ENCODE measurements at places on chromosomes 2 and 18.
A peak's percentile ranks its signal among the peaks of the same experiment; 100 is the strongest.

DNA sequence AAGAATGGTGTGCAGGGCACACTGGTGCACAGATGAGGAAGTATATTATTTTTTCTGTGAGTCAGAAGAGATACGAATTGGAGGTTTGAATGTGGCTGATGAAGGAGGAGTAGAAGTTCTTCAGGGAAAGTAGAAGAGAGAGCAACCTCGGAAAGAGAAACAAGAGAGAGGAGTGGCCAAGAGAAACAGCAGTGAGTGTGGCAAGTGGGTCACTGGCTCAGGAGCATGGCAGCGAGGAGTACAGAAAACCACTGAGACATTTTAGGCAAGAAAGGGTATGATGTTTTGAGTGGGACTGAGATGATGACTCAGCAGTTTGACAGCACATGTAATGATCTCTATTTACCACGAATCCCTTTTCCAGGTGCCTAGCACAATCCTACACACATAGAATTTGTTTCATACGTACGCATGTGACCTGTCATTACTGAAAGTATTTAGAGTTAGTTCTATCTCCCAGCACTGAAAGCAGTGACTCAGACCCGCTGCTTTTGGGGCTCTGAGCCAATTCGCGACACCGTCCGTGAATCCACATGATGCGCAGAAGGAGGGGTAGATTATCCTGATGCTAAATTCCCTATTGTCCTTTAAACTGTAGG is 915.4 kb downstream of the DCDC2C start:
- no peak for DNase-seq

DNA sequence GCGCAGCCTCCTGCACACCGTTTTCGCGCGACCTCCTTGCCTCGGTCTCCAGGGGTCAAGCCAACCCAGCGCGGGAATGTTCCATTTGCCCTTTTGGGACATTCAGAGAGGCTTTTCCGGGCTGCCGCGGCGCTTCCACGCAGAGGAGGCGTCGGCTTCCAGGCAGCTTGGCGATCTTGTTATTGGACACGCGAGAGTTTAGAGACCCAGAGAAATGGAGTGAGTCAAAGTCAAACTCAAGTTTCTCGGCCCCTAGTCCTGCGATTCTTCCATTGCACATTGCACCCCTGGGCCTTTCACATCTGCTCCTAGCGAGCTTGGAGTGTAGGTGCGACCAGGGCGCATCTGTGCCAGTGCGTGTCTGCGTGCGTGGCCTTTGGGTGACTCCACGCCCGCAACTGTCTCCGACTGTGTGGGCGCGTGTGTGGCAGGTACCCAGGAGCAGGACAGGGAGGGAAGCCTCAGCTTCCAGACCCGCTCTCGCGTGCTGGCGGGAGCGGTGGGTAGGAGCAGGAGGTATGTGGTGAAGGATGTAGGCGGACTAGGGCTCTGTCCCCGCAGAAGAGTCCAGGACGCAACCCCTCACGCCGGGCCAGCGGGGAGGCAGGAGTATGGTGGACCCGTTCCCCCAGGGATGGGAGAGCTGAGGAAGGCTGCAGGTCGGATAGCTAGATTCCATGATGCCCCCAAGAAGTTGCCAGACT is 13.5 kb downstream of the SIX3 start:
- DNase-seq = no peak

GRCh38 chr2:58812771-58813344 is 571.7 kb upstream of the FANCL start:
- no peak for DNase-seq

- no peak for DNase-seq
Observed at GRCh38 chr18:25979369-25980040, 110.9 kb downstream of the SS18 start.

DNA sequence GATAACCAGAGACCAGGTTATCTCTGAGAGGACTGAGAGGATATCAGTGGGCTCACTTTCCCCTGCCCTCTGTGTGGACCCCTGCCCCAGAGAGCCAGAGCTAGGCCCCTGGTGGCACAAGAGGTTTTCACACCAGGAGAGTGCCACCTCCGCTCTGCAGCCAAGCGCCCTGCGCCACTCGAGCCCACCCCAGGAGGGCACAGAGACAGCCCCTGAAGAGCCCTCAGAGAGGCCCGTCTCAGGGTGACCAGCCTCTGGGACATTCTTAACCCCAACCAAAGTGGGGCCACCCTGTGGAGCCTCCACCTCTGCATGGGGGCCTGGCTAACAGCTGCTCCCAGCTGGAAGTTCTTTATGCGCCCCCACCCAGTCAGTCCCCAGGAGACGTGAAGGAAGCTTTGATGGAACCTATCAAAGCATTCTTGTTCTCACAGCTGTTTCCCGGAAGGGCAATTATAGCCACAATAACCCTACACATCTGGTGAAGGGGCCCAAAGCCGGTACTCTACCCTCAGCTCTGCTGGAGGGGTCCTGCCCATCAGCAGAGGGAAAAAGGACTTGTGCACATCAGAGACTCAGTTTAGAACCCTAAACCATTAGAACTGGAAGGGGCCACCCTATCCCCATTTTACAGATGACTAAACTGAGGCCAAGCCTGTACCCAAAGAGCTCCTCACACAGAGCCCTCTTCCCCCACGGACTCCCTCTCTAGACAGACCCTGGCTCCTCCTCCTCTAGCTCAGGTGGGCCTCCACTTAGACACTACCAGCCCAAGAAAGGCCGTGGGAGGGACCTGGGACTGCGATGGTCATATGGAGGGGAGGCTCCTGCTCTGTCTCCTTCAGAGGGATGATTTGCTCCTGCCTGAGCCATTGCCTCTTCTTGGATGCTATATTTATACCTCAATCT is 101.1 kb downstream of the ZFP36L2 start:
- DNase-seq = no peak

DNA sequence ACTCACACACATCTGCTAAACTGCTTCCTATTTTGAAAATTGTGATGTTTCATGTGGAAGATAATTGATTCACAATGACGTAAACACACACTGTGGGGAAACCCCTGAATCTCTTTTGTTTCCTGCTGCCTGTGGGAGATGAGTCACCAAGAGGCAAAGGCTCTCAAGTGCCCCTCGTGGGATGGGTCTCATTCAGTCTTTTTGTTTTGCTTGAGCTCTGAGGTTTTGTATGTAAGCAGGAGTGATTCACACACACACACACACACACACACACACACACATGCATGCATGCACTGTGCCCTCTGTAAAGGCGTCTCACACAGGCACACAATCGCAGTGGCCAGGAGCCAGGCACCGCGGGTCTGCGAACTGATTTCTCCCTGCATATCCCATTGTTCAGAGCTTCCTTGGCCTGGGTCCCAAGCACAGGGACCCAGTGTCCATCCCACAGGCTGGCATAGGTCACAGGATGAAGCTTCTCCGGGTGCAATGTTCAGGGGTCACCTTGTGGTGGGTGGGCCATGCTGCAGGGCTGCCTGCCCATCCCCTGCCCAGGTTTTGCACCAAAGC is 12.1 kb upstream of the ARHGEF4 start:
- peak; percentile 9 for DNase-seq

DNA sequence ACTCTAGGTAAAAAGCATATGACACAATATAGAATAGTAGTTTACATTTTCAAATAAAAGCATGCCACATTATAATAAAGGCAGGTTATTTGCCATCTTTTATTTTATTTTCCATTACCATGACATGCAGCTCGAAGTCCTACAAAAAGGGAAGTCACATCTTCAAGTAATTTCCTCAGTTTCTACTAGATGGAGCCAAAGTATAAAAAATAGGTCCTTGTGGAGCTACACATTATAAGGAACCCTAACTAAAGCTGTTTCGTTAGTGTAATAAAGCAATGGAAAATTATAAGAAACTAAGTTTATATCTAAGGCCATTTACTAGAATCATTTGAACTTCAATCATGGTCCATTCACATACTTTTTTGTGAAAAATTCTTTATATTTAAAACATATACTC is 674.5 kb downstream of the KCNJ3 start:
- DNase-seq = no peak

GRCh38 chr2:130790312-130790711 is 35.0 kb downstream of the AMER3 start:
- DNase-seq = no peak

- DNase-seq = peak; percentile 43
Observed at GRCh38 chr2:160703648-160704585, 210.3 kb upstream of the RBMS1 start.

DNA sequence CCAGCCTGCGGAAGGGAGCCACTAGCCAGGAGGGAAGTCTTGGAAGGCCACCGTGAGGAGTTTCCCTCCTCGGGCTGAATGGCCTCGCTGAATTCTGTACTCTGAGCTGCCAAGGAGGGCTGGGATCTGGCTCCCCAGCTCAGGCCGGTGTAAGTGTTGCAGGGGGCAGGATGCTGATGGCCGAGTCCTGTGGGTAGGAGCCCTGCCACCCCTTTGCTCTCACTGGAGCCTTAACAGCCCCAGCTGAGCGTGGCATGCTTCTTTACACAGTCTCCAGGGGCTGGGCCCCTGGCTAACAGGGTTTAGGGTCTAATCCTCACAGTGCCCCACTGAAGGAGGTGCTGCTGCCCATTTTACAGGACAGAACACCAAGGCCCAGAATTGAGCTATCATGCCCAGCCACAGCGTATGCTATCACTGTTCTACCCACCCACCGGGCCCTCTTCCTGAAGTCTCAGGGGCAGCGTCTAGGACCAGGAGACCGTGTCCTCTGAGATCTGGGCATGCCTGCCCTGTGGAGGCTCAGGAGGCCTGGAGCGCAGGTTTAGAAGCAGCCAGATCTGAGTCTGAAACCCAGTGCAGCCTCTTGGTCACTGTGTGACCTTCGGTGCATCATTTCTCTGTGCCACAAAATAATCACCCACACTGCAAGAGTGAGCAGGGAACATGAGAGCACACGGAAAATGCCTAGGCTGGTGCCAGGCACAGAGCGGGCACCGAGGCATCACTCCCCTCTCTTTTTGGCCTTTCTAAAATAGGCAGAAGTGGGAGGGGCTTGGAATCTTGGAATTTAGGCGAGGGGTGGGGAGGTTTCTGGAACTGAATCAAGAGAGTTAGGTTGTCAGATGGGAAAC is 42.9 kb downstream of the TMEM37 start:
- DNase-seq = no peak

- DNase-seq = no peak
Observed at GRCh38 chr2:211404098-211404497, 847.7 kb downstream of the CPS1 start.

DNA sequence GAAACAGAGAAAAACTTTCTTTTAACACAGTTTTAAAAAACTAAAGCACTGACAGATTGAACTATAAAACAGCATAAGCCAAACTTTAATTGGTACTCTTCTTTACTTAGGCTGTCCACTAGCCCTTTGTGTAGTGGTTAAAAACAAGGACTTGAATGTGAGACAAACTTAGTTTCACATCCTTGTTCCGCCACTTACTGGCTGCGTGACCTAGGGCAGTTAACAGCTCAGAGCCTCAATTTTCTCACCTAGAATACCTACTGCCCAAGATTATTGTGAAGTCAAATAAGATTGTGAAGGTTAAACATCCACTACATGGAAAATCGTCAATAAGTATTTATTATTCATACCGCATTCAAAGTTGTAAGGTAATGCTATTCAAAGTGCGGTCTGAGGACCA is 2.0 kb downstream of the WDR35 start:
- no peak for DNase-seq

DNA sequence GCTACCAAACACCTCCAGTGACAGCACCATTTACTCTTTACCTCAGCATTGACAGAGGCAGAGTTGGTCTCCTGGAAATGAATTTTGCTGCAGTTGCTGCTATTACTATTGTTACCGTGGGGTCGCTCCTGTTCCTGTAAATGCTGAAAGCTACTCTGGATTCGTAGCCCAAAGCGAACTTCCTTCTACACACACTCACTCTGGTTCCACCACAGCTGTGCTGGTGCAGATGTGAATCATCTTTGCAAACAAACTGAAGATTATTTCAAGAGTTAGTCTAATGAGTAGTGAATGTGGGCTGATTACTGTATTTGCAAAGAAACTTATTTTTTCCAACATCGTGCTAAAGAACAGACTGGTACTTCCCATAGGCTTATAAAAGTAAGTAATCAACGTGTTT is 304.0 kb downstream of the LPIN1 start:
- peak; percentile 9 for DNase-seq

GRCh38 chr18:12867441-12868123 is 16.5 kb downstream of the PTPN2 start:
- no peak for DNase-seq

- DNase-seq = peak; percentile 15
Observed at GRCh38 chr2:212863185-212863588, 288.2 kb downstream of the IKZF2 start.

GRCh38 chr2:45156605-45157004 is 147.4 kb upstream of the SIX2 start:
- DNase-seq = no peak

DNA sequence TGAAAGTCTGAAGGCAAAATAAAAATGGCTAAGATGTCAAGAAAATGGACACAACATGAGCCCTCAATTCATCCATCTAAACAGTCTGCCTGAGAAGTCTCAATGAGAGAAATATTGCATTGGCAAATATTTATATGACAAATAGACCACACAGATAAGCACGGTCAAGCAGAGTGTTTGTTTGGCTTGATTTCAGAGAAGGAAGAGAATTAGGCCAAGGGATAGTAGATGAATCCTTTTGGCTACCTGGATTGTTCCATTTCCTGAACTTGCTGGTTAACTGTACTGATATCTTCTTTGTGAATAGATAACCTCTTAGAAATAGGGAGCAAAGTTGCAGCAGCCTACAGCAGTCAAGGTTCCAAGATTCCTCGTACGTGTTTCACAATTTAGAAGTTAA is 129.6 kb downstream of the RBMS1 start:
- DNase-seq = no peak

DNA sequence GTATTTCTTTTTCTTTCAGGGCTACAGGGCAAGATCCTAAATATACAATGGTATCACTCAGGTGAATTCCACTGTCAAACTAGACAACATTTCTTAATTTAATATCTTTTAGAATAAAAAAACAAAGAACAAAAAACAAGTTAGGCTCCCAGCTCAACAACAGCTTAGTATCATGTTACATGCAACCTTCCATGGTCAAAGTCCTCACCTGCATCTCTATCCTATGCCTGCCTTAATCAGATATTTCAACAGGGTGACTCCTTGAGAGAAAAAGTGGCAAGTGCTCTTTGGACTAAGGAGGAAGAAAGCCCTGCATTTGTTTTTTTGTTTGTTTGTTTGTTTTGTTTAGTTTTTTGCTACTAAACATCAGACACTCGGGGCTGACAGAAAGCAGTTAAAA is 50.2 kb downstream of the WDFY1 start:
- DNase-seq = no peak

DNA sequence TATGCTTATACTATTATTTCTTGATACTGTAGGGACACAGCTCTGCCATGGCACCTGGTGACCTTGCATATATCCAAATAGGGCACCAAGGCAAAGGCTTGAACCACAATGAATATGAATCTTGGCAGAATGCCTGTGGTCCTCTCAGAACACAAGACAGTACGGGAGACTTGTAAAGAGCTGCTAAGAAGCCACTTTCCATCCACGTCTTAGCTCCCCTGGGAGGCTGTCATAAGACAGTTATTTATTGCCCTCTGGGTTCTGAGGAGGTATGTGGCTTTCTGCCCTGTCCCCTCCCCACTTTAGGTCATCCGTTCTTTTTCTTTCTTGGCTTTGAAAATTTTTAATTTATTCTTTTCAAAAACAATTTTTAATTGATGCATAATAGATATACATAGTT is 29.8 kb upstream of the MRPL33 start:
- DNase-seq = no peak
